ENCODE measurements at places on chromosomes 16 and 17.

- DNase-seq = no peak
Observed at GRCh38 chr17:34607917-34608316, 28.5 kb downstream of the TMEM132E start.

DNA sequence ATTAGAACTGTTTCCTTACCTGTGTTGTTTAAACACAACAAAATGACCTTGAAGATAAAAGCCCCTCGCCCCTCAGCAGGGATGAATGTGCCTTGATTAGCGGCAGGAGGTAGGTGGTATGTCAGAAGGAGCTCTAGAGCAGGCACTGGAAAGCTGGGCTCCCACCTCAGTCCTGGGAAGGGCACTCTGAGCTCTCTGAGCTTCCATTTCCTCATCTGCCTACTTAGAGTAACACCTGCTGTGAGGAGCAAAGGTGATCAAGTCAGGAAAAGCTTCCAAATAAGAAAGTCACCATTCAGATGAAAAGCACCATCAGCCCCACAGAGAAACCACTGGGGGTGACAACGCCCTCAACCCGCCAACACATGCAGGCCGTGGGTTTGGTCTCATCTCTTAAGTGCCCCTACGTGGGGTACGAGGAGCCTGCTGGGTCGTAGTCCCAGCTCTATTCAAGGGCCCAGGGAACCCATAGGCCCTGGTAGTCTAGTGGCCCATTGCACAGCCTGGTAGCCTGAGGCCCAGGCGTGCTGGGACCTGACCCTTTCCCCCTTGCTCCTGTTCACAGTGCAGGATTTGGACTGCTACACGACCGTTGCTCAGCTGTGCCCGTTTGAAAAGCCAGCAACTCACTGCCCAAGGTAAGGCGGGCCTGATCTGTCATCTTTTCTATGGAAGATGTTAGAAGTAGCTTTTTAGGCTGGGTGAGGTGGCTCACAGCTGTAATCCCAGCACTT is 57.3 kb downstream of the CRISPLD2 start:
- DNase-seq = no peak

DNA sequence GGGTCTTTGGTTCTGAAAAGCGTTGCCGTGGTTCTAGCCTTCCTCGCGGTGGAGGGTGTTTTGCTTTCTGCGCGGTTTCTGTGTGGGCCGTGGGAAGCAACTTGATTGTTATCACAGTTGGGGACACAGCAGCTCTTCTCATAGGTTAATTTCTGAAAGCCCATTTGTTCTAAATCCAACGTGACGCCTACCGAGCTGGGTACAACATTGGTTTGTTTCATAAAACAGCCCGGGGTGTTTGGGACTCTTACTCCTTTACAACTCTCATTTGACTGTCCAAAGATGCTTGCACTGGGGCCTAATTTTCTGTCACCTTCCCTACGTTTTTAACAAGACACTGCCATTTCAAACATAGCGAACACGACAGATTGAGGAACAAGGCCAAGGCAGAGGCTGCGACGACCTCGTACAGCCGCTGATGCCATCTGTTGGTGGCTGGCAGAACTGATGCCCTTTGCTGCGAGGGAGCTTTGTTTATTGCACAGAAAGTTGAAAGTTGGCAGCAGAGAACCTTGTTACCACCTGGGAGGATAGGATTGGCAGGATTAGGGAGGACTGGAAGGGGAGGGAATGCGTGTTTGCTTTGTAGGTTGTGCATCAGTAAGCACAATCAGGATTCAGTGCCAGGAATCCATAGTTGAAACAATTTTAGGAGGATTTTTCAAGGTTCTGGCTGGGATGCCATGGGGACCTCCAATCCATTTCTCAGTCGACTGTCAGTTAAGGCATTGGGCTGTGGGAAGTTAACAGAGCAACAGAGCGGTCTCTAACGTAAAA is 98.3 kb downstream of the PITPNC1 start:
- peak; percentile 87 for DNase-seq

DNA sequence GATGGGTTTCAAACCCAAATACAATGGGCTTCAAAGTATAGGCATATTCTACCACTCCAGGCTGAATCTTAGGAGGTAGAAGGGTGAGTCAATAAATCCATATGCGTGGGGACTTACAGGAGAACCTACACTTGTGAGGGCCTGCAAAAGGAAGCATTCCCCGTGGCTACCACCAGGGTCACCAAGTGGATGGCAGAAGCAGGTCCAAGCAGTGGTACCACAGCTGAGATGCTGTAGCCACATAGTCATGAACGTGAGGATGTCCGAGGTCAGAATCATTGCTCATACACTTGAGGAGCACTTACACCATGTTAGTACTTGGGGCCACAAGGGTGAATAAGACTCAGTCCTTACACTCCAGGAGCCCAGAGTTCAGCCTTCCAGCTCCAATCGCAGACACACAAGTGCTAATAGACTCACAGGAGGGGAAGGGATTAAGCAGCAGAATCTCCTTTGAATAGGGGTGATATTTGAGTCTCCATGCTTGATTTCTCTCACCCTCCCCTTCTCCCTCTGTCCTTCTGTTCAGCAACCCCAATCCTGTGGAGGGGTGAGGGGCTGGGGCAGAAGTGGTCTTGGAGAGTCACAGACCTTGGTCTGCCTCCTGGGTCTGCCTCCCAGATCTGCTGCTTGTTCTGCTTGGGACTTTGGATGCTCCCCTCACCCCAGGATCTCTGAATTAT is 42.5 kb upstream of the ASIC2 start:
- no peak for DNase-seq

DNA sequence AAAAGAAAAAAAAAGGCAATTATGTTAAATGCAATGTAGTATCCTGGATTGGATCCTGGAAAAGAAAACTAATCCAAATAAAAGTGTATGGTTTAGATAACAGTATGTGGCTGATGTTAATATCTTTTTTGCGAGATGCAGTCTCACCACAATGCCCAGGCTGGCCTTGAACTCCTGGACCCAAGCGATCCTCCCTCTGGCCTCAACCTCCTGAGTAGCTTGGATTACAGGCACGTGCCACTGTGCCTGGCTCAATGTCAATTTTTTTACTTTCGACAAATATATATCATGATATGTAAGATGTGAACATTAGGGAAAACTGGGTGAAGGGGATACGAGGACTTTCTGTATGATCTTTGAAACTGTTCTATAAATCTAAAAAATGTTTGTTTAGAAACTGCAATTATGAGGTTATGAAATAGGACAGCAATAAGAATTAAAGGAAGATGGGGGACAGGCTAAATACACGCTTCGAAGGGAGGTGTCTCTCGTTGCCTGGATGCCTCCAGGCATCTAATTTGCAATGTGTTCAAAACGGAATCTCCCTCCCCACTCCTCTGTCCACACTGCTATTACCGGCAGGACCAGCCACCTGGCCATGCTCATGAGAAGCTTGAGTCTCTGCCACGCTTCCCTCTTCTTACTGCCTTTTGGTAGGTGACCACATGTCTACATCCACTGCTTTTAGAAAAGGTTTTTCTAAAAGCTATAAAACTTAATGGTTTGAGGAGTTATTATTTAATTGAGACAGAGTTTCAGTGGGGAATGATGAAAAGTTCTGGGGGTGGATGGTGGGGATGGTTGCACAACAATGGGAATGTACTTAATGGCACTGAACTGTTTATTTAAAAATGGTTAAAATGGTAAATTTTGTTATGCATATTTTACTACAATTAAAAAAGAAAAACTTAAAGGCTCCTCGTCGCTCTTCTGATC is 15.2 kb downstream of the UBE2O start:
- no peak for DNase-seq

DNA sequence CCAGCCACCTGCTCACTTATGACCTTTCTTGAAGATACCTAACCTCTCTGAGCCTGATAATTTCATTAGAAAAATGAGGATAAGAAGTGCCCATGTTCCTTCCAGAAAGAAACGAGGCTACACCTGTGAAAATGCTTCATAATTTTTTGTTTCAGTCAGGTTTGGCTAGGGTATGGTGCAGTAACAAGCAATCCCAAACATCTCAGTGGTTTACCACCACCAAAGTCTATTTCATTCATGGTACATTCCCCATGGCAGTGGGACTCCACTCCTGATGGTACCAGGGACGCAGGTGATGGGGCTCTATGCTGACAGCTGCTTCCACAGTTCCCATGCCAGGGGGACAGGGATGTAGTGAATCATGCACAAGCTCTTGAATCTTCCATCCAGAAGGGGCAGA is 147.6 kb upstream of the CES5A start:
- DNase-seq = no peak

DNA sequence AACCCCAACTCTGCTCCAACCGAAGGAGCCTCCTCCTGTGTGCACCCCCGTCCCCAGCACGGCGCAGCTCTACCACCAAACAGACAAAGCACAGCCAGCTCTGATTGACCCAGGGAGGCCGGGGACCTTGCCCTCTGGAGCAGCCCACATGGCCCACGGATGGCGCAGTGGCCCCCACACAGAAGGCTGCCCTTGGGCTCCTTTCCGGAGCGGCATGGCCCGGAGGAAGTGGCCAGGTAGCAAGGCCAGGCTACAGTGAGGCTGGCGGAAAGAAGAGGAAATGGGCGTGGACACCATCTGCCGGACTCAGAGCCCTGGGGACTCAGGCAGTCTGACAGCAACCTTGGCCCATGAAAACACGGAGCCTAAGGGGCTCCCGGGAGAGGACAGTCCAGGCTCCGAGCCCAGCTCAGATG is 19.9 kb upstream of the ZC3H18 start:
- peak; percentile 29 for DNase-seq
